ENCODE measurements at places on chromosomes 6 and 20. TPM values are rescaled to one million over a fixed set of nuclear protein-coding genes. Genes with fewer than 3 reads are reported as not detected.

Gene CRYBG1
- 9.8 TPM for total RNA-seq

Gene NKX2-4
- not detected for total RNA-seq

Gene SLC2A4RG
- total RNA-seq: 98.0 TPM

Gene SYCP2
- 1.2 TPM for total RNA-seq

- no peak for DNase-seq
These were observed 8.1 kb upstream of the GTF3C6 start for GRCh38 chr6:110950440-110950839.

DNA sequence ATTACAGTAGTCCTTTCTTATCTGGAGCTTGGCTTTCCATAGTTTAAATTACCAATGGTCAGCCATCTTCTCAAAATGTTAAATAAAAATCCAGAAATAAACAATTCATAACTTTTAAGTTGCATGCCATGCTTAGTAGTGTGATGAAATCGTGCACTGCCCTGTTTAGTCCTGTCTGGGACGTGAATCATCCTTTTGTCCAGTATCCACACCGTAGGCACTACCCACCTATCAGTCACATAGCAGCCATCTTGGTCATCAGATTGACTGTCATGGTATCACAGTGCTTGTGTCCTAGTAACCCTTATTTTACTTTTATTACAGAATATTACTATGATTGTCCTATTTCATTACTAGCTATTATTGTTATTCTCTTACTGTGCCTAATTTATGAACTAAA is 924.1 kb downstream of the EYS start:
- no peak for DNase-seq

- no peak for DNase-seq
These were observed 413.7 kb downstream of the CDKAL1 start for GRCh38 chr6:20947977-20948376.

DNA sequence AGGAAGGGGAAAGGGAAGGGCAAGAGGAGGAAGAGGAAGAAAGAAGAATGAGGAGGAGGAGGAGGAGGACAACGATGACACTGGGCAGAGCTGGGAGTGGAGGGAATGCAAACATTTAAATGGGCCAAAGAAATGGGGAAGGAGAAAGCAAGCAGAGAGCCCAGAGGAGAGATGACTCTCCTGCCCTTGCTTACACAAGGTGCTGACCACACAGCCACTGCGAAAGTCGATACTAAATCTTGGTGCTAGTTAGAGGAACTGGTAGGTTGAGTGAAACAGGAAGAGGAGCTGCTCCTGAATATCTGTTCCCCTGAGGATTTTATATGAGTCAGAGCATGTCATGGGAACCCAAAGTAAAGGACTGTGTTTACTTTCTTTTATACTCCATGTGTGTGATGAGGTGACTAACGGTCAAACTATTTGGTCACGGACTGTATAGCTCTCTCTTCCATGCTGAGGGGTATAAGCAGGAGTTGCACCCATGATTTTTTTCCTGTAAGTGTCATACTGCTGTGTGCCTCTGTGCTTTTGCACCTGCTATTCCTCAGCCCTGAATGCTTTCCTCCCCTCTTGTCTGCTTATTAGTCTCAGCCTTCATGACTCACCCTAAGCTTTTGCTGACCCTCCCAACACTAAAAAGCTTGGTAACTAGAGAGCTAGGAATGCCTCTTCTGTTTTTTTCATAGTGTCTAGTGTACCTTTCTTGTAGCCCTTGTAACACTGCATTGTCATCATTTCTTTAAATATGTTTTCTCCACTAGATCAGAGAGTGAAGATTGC is 9.5 kb upstream of the PAQR8 start:
- DNase-seq: peak; percentile 98

DNA sequence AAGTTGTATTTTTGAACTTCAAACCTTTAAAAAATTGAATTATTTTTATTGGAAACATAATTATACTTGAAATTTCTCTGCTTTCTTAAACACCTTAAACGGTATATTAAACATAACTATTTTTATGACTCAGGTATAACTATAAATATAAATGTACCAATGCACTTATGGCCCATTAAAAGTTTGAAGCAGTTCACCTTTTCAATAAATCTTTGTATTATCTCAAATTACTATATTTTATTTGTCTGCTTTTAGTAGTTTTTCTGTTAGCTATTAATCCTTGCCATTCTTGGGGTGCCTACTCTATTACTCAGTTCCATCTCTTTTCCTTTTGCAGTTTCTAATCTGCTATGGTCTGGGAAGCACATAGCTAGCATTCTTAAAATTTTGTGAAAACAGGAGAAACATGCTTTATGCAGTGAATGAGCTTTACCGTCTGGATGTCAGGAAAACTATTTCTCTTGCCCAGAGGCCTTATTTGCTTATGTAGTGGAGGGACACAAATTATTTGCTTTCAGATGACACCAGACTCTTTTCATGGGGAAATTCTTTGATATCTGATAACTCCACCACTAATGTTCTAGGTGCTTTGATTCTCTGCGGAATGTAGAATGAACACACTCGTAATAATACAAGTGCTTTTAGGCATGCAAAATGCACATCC is 378.9 kb upstream of the CITED2 start:
- peak; percentile 87 for DNase-seq

DNA sequence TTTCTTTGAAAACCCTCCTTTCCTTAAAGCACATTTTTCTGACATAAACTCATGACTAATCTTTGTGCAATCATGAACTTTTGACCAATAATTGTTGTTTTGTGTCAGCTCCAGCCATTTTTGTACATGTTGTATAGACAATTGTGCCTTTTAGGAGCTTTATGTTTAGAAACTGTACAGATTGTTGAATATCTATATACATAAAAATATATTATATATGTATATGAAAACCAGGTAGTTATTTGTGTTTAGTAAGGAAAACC is 125.7 kb upstream of the EDN1 start:
- peak; percentile 24 for DNase-seq
